Activated T-helper 1 cell treated with anti-CD3 and anti-CD28 coated beads, Interleukin-2, amount 50 U/mL, for 16 hours (primary cell): ENCODE measurements at places on chromosomes 2 and 18.

DNA sequence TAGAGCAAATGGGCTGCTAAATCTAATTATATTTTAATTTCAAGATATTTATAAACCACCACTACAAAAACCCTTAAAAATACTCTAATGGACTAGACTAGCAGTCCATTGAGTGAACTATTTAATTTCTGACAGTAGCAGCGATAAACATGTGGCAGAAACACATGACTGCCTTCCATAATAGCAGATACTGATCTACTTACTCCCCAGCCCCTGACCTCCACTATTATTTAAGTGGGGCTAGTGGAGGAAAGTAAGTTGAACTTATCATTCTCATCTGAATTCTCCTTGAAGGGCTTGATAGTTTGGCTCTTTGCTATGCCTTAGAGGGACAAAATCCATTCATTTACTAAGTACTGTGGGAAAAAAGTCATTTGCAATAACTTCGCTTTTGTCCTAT is 90.8 kb downstream of the TTN start:
- no peak for DNase-seq

- DNase-seq = no peak
Measured at GRCh38 chr2:238695538-238695937, 152.3 kb upstream of the TWIST2 start.

GRCh38 chr18:3305354-3305762 is 43.4 kb downstream of the MYL12B start:
- no peak for DNase-seq

GRCh38 chr2:109727929-109728447 is 66.1 kb upstream of the RGPD5 start:
- no peak for DNase-seq

- no peak for DNase-seq
Measured at GRCh38 chr18:43049021-43049420, 66.5 kb downstream of the RIT2 start.

DNA sequence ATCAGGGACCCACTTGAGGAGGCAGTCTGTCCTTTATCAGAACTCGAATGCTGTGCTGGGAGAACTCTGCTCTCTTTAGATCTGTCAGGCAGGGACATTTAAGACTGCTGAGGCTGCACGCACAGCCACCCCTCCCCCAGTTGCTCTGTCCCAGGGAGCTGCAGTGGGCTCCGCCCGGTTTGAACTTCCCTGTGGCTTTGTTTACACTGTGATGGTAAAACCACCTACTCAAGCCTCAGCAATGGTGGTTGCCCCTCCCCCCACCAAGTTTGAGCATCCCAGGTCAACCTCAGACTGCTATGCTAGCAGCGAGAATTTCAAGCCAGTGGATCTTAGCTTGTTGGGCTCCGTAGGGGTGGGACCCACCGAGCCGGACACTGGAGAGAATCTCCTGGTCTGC is 11.8 kb upstream of the LHCGR start:
- no peak for DNase-seq
